Fibroblast of villous mesenchyme (primary cell): ENCODE measurements at places on chromosomes 5 and 9.
A peak's percentile ranks its signal among the peaks of the same experiment; 100 is the strongest.

DNA sequence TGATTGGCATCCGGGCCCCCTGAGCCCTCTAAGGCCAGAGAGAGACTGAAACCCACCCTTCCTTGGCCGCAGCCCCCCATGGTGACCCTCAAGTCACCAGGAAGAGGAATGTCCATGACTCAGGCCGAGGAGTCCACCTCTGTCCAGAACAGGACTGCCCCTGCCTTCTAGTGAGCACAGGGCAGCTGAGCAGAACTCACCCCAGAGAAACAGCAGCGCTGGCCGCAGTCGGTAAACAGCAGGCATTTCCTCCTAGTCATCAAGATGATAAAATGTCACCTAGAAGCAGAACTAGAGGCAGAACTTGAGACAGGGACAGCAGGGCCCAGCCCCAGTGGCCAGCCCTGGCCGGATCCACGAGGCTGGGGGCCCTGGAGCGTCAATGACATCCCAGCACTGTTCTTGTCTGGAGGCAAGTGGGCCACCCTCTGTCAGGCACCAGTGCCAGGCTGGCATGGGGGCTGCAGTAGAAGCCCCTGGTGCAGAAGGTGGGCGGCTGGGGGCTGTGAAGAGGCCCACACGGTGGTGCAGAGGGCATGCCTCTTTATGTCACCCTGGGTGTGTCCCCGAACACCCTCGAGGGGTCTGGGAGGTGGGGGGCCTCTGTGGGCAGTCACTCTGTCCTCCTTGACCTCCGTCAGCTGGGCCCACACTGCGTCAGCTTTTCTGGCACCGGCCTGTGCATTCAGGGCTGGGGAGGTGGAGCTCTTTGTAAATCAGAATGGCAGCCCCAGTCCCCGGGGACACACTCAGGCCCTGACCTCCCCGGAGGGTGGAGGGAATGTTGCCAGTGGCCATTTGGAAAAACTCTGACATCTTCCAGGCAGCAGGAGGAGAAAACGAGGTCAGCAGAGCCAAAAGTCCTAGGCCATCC lies 83.0 kb downstream of the NTNG2 start:
- DNase-seq, result peak; percentile 42

GRCh38 chr9:91001146-91001611 lies 199.6 kb downstream of the SYK start:
- DNase-seq, result no peak

DNA sequence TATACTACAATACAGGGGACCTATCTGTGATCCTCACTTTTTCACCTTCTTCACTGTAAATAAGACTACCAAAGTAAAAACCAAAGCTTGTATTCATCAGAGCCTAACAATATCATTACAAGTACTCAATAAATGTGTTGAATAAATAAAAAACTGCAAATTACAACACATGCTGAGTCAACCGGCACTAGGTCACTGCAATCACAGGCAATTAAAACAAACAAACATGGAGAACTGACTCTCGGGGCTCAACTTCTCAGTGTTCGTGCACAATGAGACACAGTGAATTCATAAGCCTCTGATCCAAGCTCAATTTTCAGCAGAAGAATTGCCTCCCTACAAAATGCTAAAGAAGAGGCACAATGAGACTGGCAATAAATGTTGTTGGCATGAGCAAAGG lies 69.2 kb downstream of the CDK5RAP2 start:
- DNase-seq, result peak; percentile 23

- no peak for DNase-seq
Observed at GRCh38 chr5:174900240-174900865, 176.0 kb downstream of the MSX2 start.

DNA sequence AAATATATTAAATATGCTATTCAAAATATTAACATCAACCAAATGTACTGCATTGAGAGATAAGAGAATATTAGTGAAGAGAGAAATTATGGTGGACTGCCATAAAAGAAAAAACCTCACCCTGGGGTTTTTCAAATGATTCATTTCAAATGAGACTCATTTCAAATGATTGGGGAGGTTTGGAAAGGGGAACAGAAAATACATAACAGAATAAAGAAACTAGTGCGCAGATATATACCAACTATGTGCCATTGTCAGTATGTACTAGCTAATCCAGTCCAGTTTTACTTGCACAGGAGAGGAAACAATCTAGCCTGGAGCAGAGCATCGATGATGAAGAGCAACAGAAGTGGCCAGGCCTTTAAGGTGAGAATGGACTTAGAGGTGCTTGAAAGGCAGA lies 651.6 kb upstream of the RORB start:
- DNase-seq, result no peak

DNA sequence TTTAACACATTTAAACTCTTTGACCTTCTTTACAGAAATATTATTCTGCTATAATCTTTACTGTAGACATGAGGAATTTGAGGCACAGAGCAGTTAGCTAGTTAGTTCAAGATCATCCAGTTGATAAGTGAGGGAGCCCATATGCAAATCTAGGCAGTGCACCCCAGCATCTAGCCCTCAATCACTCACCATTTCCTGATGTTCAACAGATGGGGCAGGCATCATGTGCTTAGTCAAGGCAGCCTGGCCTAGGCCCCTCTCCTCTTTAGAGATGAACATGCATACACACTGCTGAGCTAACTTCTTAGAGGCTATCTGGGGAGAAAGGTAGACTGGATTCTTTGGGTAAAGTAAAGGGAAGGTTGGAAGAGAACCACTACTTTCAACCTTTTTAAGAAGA lies 206.8 kb upstream of the SLC24A2 start:
- DNase-seq, result no peak

- no peak for DNase-seq
Observed at GRCh38 chr5:16013334-16014065, 166.1 kb downstream of the MARCHF11 start.

GRCh38 chr5:145697251-145697990 lies 137.7 kb downstream of the PRELID2 start:
- peak; percentile 62 for DNase-seq

GRCh38 chr5:60463179-60463868 lies 236.6 kb downstream of the DEPDC1B start:
- peak; percentile 84 for DNase-seq

GRCh38 chr5:151107738-151108520 lies 27.1 kb upstream of the TNIP1 start:
- DNase-seq, result peak; percentile 51

GRCh38 chr5:143525176-143525575 lies 121.7 kb upstream of the NR3C1 start:
- no peak for DNase-seq

DNA sequence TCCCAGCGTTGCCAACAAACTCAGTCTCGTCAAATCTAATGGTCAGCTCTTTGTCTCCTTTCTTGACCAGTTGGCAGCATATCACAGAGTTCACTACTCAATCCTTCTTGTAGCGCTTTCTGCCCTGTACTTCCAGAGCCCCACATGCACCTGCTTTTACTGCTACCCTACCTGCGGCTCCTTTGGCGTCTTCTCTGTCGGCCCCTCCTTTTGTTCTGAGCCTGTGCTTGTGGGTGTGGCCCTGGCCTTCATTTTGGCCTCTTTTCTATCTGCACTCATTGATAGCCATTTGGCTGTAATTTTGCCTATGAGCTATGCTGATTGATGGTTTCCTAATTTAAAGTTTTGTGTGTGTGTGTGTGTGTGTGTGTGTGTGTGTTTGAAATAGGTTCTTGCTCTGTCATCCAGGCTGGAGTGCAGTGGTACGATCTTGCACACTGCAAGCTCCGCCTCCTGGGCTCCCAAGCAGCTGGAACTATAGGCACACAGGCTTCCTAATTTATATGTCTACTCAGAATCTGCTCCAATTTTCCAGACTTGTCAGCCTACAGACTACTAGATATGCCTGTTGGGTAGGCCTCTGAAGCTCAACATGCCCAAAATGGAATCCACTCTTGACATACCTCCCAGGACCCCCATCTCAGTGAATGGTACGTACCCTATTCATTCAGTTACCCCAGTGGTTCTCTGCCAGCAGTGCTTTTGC lies 32.3 kb downstream of the ARPC5L start:
- DNase-seq, result no peak

GRCh38 chr5:170886210-170886894 lies 24.5 kb downstream of the RANBP17 start:
- DNase-seq, result peak; percentile 49

DNA sequence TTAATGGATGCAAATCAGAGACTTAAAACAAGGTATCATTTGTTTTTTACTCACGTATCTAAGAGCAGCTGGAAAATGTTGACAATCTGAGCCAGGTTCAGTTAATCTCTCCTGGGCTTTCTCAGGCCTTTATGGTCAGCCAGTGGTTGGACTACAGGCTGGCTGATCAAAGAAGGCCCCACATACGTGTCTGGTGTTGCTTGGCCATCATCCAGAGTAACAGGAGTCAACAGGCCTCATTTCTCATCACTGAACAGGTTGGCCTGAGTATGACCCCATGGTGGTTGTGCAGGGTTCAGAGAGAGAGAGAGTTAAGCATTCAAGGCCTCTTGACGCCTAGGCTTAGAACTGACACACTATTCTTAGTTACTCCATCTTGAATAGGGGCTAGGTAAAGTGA lies 97.0 kb upstream of the VLDLR start:
- peak; percentile 16 for DNase-seq

- DNase-seq, result no peak
Observed at GRCh38 chr9:134301387-134302129, 24.7 kb upstream of the RXRA start.

DNA sequence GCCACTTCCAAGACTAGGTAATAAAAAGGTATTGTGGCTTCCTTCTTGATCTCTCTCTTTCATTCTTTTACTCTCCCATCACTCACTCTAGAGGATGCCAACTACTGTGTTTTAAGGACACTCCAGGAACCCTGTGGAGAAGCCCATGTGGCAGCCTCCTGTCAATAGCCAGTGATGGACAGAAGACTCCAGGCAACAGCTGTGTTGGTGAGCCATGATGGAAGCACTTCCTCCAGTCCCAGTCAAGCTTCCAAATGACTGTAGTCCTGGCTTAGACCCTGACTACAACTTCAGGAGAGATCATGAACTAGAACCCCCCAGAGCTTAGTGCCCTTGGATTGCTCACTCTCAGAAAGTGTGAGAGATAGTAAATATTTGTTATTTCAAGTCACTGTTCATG lies 123.9 kb downstream of the PPP2R2B start:
- no peak for DNase-seq

DNA sequence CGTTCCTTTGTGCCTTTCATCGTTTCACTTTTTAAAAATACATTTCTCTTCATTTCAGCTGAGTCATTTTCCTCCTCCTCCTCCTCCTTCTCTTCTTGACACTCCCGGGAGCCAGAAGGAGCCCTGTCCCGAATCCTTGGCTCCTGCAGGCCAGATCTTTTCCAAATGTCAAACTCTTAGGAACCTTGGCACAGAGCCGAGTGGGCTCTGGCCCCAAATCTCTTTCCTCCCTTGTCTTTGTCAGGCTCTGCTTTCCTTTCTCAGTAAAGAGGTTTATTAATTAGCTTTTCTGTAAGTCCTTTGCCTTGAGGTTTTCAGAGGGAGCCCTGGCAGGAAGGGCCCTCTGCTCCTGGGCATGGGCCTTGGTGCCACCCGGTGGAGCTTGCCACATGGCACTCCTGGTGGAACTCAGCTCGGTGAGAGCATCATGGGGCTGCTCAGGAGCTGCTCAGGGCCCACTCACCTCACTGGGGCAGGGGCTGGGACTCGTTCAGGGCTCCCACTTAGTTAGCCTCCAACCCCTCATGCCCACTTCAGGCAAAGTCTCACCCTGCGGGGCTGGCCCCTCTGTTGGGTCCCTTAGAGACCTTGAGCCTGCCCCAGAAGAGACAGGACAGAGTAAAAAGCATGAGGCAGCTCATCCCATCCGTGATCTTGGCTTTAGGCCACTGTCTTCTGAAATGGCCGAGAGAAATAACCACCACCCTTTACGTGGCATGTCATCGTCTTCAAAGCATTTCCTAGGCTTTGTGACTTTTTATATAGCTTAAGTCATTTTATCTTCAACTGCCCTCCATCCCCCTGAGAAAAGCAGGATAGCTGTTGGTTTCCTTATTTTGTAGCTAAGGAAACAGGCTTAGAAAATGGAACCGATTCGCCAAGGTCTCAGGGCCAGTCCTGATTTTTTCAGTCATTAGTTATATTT lies 17.1 kb downstream of the STC2 start:
- no peak for DNase-seq

DNA sequence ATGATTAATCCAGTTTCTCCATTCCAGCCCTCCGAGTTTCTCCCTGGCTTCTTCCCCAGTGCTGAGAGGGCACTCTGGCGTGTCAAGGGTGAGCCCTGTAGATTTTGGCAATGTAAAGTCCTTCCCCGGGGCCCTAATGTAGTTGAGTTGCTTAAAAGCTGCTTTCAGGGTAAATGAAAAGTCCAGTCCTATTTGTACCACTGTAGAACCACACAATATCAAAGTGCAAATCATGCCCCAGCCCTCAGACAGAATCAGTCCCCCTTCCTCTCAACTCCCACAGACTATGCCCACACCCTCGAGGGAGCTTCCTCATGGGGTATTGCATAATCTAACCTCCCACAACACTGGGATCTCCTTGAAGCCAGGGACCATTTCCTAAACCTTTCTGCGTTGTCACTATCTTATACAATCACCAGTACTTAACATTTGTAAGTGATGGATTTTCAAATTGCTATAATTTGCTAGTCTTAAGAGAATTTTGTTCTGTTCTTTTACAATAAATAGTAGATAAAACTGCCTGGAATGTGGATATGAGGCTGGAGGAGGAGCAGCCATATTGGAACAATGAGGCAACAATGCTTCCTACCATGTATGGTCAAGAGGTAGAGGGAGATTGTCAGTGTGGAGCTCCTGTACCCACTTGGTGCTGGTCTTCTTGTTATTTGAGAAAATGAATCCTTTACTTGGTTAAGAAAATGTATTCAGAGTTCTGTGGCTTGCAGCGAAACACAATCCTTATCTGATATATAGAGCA lies 34.4 kb downstream of the ZNF366 start:
- no peak for DNase-seq

GRCh38 chr5:175821790-175822211 lies 49.6 kb upstream of the CPLX2 start:
- no peak for DNase-seq

GRCh38 chr9:6959270-6960000 lies 201.7 kb downstream of the KDM4C start:
- DNase-seq, result peak; percentile 44

GRCh38 chr5:66830636-66831035 lies 234.4 kb downstream of the MAST4 start:
- no peak for DNase-seq

GRCh38 chr5:172800088-172800551 lies 29.1 kb upstream of the DUSP1 start:
- DNase-seq, result peak; percentile 99

DNA sequence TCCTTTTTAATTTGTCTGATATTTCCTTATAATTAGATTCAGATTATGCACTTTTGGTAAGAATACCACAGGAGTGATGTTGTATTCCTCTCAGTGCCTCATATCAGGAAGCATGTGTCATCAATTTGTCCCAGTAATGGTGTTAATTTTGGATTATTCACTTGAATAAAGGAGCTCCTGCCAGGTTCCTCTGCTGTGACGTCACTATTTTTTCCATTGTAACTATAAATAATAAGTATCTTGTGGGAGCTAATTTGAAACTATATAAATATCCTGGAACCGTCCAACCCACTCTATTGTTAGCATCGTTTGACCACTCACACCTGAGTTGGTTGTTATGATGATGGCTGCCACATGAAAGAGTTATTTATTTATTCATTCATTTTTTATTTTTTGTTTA lies 107.9 kb downstream of the INVS start:
- no peak for DNase-seq
